ENCODE measurements at places on chromosomes 6 and 20.

DNA sequence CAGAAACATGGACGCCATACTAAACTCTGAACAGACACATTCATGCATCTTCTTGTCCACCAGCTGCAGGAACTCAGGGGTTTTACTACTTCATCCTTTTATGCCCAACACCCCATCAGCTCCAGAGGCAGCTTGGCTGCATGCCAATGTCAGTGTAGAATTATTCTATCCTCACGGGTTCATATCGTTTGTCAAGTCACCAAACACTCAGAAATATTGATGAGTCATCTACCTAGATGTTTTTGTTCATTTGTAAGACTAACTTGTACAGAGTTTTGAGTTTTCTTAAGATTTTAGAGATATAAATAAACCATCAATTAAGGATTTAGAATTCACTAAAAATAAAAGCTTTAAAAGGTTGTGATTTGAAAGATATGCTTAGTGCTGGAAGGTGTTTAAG lies 590.7 kb upstream of the FLRT3 start:
- no peak for DNase-seq

DNA sequence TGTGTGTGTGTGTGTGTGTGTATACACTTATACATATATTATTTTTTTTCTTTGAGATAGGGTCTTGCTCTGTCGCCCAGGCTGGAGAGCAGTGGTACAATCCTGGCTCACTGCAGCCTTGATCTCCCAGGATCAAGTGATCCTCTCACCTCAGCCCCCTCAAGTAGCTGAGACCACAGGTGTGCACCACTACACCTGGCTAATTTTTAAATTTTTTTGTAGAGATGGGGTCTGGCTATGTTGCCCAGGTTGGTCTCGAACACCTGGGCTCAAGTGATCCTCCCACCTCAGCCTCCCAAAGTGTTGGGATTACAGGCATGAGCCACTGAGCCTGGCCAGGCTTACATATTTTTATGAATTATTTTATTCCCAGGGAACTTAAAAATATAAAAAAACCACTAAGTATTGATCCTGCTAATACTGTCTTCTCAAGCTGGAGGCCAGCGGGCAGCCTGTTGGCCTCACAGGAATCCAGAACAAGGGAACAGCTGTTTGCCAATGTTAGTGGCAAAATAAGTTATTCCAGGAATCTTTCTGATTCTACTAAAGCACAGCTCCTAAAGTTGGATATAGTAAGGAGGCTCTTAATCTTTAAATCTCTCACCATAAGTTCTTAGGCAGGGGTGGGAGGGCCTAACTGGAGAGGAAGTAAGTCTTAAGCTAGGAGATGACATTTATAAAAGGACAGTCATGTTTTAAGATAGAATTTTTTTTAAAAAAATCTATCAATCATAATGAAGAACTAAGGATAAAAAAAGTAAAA lies 135.5 kb upstream of the NUP153 start:
- DNase-seq = no peak

DNA sequence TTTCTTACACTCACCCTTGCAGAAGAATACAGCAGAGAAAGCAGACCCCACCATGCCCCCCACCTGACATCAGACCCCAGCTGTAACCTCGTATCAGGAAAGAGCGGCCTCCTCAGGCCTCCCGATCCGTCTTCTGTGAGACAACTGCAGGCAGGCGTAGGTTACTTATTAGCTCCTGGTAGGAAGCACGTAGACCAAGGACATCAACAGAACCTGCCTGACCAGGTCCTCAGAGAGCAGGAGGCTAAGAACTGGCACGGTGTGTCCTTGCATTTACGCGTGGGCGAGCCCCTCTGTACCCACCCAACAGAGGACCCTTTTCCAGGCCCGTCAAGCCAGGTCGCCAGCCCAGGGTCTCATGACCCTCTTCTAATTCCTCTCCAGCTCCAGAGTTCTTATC lies 51.0 kb downstream of the ABHD12 start:
- no peak for DNase-seq

- DNase-seq = no peak
Measured at GRCh38 chr6:170416959-170417606, 110.5 kb downstream of the FAM120B start.

DNA sequence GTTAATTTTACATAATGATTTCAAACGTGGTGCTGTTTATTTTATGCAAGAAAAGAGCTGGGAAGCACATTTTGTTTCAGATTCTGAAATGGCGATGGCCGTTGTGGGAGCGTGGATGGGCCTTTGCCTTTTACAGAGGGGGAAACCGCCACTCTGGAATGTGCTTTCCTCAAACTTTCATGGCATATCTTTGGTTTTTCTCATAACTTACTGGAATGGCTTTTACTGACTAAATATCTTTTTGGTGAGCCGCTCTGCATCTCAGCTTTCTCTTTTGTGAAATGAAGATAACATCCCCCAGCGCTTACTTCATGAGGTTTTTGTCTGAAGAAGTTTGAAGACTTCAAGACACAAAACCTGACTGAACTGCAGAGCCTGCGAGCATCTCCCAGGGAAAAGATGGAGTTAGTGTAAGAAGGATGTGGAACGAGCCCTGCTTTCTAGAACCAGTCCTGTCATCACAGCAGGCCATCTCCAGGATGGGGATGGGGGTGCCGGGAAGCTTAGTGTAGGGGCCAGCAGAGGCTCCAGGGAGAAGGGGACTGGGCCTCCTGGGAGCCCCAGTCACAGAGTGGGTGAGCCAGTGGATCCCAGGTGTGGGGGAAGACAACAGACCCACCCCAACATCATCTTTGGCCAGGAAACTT lies 61.8 kb upstream of the TIAM2 start:
- no peak for DNase-seq

DNA sequence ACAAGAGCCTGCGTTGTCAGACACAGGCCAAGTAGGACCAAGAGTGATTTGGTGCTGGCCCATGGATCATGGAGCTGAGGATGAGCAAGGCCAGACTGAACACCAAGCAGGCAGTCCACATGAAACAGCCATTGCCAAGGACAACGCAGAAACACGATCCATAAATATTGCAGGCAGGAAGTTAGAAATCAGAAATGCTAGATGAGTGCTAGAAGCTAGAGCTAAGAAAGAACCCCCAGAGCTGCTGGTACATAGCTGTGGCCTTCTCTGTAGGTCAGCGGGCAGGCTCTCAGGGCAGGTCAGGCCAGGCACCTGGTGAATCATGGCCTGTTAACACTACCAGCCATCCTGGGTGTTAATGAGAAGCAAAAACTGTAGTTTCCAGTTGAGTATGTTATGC lies 119.7 kb downstream of the ALDH8A1 start:
- DNase-seq = no peak

DNA sequence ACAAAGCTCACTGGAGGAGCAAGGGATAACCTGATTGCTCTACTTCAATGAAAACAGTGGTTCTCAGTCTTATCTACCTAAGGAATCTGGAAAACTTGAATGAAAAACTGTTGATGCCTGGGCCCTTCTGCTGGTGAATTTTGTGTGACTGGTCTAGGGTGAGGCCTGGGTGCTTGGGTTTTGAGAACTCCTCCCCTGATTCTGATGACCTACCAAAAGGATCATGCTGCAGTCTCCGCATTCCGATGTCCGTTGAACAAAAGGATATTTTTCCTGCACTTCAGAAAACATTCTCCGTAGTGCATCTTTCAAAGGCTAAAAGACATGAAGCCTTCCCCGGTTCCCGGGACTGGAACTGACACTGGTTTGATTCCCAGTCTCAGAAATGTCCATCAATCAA lies 157.9 kb downstream of the SYNDIG1 start:
- DNase-seq = peak; percentile 30

DNA sequence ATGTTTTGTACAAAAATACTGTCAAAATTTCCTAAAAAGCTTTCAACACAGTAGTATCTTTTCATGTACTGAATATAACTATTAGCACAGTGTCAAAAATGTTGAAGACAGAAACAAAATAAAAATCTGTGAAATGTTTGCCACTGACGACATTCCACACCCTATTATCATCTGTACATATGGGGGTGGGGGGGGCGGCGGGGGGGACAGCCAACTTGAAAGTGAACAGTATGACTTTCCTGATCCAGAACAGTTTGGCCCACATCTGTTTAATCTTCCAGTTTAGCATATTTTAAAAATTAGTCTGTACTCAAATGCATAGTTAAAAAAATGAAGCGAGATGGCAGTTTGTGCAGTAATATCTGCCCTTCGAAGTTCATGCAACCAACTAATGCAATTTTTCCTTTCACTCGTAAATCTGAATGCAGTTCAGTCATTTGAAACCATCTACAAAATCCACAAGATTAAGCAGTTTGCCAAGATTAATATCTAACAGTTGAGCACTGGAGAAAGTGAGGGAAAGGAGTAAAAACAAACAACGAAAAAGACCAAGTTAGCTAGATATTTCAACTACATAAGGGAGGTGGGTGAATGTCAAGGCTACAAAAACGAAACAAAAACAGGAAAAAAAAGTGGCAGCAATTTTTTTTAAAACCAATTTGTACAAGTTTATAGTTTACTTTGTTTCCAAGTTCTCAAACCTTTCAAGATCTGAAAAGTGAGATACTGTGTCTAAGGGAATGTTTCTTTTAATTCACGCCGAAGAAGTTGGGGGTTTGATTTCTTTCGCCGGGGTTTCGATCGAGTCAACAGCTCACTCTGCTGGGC lies 1.9 kb downstream of the CITED2 start:
- no peak for DNase-seq

DNA sequence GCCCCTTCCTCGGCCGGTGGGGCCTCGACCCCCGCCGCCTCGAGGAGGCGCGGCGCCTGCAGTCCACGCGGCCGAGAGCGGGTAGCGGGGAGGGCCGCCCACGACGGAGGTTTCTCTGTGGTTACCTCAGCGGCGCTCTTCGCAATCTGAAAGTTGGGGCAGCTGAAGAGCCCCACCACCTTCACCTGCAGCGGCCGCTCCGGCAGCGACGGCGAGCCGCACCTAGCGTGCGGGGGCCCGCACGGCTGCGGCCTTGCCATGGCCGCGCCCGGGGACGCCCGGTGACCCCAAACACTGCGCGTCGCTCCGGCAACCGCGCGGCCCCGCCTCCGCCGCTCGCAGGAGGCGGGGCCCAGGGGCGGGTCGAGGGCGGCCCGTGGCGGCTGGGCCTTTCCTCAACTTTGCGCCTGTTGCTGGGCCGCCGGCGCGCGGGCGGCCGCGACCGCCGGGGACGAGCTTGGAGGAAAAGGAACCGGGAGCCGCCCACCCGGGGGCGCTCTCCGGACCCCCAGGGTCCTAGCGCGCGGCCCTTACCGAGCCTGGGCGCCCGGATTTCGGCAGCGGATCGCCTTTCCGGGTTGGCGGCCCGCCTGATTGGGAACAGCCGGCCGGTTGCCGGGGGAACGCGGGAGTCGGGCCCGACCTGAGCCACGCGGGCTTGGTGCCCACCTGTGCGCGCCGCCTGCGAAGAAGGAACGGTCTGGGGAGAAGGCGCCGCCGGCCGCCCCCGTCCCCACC lies at the start of the genes PPIL6 and SMPD2:
PPIL6 (minus strand) TSS at position 298 of the 738 bp plus-strand sequence; CDS start at position 260, 38 bp downstream.
SMPD2 (plus strand) TSS at position 394 of the 738 bp plus-strand sequence. CDS start 398 bp downstream, outside the sequence.
- peak; percentile 88 for DNase-seq

DNA sequence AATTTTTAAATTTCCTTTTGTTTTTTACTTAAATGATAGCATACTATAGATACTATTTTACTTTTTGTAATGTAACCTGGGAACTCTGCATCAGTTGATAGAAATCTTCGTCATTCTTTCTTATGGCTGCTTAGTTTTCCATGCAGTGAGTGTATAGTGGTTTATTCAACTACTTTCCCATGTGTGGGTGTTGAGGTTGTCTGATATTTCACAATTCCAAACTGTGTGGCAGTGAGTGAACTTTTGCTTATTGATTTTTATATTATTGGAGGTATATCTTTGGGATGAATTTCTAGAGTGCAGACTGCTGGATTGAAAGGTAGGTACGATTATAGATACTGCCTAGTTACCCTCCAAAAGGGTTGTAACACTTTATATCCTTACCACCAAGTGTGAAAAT lies 136.5 kb downstream of the CDKAL1 start:
- no peak for DNase-seq

- DNase-seq = no peak
Measured at GRCh38 chr6:12083302-12083701, 71.2 kb downstream of the HIVEP1 start.

DNA sequence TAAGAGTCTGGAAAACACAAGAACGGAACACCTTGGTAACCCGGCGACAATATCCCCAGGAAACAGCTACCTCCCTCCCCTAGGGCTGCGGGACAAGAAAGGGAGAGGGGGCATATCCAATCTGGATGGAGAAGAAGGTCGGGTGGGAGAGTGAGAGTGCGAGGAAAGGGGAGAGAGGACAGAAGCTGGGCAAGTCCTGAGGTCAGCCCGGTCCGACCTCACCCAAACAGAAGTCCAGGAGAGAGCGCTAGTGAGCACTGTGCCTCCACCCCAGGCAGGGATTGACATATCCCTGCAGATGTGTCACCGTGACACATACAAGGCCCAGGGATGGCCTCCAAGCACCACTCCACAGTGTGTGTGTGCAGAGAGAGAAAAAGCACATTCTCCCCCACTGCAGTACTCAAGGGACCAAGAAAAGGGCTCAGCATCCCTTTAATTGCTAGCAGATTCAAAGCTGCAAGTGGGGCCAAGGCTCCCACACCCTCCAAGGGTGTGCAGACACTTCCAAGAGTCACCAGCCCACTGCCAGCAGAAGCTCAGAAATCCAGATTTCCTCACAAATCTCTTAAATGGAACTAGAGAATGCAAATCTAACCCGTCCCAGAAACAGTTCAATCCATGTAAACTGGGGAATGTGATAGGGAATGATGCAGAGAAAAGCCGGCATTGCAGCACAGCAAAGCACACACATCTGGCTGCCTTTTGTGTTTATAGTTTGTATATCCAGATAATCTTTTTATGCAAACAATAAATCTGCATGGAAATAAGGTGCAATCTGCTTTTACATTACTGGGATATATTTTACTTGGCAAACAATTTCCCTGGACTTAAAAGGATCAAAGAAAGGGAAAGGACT lies 3.1 kb downstream of the PXDC1 start:
- peak; percentile 89 for DNase-seq

GRCh38 chr6:165671222-165671768 lies 8.3 kb upstream of the PDE10A start:
- DNase-seq = no peak

DNA sequence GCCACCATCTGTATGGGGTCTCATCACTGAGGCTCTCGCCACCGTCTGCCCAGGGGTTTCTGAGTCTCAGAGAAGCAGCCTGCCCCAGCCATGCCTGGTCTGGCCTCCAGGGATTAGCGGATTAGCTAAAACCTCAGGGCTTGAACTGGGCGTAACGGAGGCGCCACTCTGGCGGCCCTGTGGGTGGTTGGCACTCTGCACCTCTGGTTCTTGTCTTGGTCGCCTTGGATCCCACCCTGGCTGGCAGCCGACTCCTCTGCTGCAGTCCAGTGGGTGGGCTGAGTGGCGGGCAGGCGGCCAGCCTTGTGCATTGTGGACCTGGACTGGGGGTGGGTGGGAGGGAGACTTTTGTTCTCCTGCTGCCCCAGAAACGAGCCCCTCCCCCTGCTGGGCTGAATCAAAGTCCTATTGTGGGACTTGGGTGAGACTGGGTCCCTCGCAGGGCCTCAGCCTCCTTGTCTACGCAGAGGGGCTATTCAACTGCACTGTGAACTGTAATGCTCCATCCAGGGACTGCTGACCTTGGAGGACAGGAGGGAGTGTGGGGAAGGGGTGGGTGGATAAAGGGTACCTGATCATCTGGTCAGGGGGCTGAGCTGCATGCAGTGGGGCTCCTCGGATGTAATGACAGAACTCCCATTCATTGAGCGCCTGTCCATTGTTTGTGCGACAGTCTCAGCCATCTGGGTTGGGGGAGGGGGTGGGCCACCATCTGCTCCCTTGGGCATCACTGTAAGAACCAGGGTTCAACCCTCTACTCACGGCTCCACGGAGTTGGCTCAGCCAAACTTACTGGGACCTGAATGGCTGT lies 23.9 kb downstream of the SUN5 start:
- no peak for DNase-seq
